T-helper 2 cell (primary cell): ENCODE measurements at places on chromosomes 7 and 10.

DNA sequence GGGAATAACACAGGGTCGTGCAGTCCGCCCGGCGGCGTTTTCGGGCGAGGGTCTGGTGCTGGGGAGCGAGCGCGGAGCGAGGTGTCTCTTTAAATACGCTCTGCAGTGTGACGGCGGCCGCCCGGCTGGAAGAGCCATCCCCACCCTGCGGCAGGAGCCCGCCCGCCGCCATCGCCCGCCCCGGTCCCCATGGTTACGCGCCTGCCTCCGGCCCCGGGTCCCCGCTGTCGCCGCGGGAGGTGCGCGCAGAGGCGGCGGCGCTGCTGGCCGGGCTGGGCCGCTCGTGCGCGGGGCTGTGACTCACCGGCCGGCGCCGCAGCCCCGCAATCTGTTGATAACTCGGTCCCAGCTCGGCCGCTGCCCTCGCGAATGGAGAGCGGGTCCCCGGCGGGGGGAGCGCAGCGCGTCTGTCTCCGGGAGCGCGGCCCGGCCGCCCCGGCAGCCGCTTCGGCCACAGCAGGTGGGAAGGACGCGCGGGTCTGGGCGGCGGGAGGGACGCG, at the start of gene ADGRA1:
ADGRA1 (plus strand) TSS at position 246 of the 500 bp plus-strand sequence. CDS start 986 bp downstream, outside the sequence.
- DNase-seq: no peak

DNA sequence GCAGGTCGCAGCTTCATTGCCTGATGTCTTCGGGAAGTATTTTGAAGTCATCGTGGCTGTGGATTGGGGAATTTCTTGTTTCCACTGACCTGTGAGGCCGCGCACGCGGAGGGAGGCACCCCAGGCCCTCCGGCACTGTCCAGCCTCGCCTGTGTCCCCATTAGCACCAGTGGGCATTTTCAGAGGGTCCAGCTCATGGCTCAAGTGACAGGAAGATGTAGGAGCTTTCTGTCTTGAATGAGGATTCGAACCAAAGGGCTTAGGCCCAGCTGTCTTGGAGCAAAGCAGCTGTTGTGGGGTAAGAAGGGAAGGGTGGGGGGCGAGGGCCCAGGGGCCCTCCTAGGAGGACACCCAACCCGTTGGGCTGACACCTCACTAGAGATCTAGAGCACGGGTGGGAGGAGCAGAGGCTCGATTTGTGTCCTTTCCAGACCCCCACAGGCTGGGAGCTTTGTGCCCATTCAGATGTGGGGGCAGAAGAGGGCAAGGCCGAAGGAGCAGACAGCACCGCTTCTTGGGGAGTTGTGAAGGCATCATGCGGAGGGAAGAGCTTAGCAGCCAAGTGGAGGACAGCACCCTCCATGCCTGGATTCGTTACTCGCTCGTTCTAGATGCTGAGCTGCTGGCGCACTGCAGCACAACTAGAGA, 914 bp downstream of the ZNF37A start:
- DNase-seq: no peak

GRCh38 chr7:46257761-46258448, 336.8 kb upstream of the IGFBP3 start:
- DNase-seq: no peak

DNA sequence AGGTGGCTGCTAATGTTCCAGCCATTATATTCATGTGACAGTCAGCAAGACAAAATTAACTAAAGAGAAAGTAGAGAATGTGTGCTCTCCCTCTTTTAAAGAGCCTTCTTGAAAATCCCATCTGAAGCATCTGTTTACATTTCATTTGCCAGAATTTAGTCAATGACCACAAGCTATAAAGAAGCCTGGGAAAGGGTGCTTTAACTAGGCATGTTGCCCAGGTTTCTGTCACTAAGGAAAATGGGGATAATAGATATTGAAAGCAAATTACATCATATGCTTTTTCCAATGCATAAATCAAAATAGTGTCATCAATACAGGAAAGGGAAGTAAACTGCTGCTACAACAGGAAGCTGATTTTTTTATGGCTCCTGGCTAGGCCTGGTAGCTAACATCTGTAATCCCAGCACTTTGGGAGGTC, 67.7 kb downstream of the ELAPOR2 start:
- DNase-seq: no peak
